ENCODE measurements at places on chromosomes 13 and 19.
A peak's percentile ranks its signal among the peaks of the same experiment; 100 is the strongest.

DNA sequence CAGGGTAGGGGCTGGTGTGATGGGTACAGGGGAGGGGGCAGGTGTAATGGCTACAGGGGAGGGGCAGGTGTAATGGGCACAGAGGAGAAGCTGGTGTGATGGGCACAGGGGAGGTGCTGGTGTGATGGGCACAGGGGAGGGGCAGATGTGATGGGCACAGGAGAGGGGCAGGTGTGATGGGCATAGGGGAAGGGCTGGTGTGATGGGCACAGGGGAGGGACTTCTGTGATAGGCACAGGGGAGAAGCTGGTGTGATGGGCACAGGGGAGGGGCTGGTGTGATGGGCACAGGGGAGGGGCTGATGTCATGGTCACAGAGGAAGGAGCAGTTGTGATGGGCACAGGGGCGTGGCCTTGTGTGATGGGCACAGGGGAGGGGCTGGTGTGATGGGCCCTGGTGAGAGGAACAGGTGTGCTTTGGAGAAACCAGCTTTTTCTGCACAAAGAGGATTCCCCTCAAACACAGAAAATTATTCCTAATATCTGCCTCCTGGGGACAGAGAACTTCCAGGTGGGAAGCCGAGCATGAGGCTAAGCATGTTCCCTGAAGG lies 38.6 kb upstream of the POP4 start:
- no peak for DNase-seq

- DNase-seq: no peak
Measured at GRCh38 chr19:47682939-47683338, 30.3 kb upstream of the EHD2 start.

DNA sequence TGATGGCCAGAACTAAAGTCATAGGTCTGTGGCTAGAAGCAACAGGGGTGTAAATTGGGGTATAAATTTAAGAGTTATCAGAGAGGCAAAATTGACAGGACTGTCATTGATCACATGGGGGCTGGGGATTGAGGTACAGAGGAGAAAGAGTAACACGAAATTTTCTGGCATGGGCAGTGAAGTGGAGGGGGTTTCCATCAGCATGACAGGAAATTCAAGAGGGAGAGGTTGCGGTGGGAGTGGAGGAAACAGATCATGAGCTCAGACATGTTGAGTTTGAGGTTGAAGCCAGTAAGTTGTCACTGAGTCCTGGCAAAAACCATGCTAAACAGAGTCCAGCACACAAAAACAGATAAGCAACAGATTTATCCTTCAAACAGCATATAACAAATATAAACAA lies 192.1 kb upstream of the TSC22D1 start:
- DNase-seq: no peak

GRCh38 chr19:33953023-33953422 lies 156.4 kb downstream of the KCTD15 start:
- DNase-seq: no peak

GRCh38 chr13:44181931-44182330 lies 191.7 kb upstream of the SERP2 start:
- no peak for DNase-seq

- peak; percentile 83 for DNase-seq
Measured at GRCh38 chr19:2540646-2541454, 64.9 kb downstream of the GADD45B start.

- DNase-seq: no peak
Measured at GRCh38 chr13:105991622-105992277, 543.7 kb downstream of the EFNB2 start.

Data from mucosa of descending colon (tissue), 3 donors.